ENCODE measurements at places on chromosomes 5 and 9.

GRCh38 chr5:37604290-37604689 is 225.2 kb downstream of the WDR70 start:
- no peak for DNase-seq

GRCh38 chr9:1845425-1845824 is 169.7 kb upstream of the SMARCA2 start:
- DNase-seq, result no peak

GRCh38 chr5:14996997-14997396 is 125.4 kb upstream of the ANKH start:
- DNase-seq, result no peak

DNA sequence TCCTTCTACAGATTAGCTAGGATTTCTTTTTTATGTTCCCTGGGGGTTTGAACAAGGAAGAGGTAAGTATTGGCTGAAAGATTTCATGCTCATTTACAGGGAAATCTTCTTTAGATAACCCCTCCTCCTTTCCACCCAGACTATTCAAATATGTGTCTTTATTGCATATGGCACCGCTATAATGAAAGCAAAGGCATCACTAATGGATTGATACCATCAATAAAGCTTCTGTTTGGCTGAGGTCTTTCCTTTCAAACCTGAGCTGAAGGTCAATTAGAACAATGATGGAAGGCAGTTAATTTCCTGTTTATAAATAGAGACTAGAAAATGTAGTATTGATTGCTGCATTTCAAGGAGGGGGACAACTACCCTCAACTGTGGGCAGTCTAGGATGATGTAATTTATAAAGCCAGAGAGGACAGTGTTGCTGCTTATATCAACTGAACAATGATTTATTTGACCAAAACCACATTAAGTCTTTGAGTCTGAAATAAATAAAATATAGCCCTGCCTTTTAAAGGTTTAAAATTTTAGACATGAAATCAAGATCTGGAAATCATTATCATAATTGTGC is 132.9 kb downstream of the SGCD start:
- no peak for DNase-seq

DNA sequence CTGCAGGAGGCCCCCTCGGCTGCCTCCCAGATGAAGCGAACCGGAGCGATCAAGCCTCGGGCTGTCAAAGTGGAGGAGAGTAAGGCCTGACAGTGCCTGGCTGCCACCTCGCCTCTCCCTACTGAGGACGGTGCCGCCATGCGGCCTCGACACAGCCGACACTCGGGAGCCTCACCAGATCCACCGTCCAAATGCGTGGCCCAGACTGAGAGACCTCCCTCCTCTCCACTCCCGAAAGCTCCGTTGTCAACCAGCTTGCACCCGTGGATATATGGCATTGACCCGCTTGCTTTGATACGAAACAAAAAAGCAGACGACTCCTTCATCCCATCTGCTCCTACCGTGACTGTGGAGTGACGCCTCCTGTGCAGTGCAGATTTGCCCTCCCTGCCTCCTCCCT is 6.9 kb upstream of the POMT1 start:
- no peak for DNase-seq

- no peak for DNase-seq
These were observed 108.9 kb upstream of the SPRY4 start for GRCh38 chr5:142433526-142434321.

GRCh38 chr5:58912116-58912515 is 329.2 kb downstream of the RAB3C start:
- DNase-seq, result no peak

DNA sequence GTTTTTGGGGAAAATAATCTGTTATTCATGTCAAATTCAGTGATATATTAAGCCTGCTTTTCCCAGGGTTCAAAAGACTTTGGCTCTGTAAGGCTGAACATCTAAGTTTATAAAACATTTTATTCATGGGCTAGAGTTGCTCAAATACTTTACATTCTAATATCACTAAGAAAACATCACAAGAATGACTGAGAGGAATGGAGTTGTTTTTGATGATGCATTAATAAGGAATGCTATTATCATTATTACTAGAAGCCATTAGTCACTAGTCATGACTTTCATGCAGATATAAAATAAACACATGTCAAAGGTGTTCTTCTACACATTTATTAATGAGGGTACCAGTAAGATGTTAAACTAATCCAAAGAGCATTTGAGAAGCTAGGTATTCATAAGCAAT is 185.5 kb upstream of the KCNN2 start:
- no peak for DNase-seq
